ENCODE measurements at places on chromosomes 3 and 15.

GRCh38 chr3:84136425-84136824 lies 822.4 kb upstream of the CADM2 start:
- DNase-seq, result no peak

DNA sequence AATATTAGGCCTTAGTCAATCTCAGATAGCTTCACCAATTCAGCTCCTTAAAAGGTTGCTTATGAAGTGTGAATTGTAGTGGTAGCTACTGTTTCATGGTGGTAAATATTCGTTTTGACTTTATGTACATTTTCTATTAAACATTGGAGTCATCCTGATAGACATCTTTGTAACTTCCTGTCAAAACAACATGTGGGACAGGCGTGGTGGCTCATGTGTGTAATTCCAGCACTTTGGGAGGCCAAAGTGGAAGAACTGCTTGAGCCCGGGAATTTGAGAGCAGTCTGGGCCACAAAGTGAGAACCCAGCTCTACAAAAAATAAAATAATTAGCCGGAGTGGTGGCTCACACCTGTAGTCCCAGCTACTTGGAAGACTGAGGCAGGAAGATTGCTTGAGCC lies 2.0 kb upstream of the TRIM59 start:
- no peak for DNase-seq

DNA sequence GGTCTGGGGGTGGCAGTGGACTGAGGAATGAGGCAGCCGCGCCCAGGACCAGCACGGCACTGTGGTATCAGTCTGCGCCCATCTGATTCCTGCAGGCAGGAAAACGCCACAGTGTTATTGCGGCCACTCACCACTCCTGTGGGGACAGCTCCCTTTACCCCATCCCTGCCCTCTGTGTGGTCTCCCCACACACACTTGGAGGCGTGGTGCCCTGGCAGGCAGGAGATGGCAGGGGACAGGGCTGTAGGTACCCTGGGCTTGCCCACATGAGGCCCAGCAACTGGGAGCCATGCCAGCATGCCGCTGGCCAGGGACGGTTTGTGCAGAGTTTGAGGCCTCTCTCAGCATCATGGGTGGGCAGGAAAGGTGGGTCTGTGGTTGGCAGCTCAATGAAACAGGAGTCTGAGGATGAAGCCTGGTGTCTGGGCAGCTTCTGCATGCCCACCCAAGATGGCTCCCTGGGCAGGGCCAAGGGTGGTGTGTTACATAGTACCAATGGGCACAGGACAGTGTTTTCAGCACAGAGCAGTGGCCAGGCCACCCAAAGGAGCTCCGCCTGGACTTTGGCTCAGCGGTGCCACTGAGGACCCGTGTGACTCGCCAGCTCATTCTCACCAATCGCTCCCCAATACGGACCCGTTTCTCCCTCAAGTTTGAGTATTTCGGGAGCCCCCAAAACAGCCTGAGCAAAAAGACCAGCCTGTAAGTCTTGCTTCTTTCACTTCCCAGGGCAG lies 27.2 kb downstream of the ACAA1 start:
- DNase-seq, result no peak

DNA sequence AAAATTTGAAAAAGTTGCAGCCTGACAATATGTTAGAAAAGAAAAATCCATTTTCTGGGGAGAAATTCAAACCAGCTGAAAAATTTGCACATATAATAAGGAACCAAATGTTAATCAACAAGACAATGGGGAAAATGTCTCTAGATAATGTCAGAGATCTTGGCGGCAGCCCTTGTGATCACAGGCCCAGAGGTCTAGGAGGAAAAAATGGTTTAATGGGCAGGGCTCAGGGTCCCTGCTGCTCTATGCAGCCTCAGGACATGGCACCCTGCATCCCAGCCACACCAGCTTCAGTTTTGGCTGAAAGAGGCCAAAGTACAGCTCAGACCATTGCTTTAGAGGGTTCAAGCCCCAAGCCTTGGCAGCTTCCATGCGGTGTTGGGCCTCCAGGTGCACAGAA lies 701.9 kb downstream of the IGSF11 start:
- no peak for DNase-seq

GRCh38 chr3:14423197-14423743 lies 20.9 kb downstream of the SLC6A6 start:
- no peak for DNase-seq

GRCh38 chr3:125267460-125267859 lies 54.9 kb upstream of the SLC12A8 start:
- DNase-seq, result no peak

DNA sequence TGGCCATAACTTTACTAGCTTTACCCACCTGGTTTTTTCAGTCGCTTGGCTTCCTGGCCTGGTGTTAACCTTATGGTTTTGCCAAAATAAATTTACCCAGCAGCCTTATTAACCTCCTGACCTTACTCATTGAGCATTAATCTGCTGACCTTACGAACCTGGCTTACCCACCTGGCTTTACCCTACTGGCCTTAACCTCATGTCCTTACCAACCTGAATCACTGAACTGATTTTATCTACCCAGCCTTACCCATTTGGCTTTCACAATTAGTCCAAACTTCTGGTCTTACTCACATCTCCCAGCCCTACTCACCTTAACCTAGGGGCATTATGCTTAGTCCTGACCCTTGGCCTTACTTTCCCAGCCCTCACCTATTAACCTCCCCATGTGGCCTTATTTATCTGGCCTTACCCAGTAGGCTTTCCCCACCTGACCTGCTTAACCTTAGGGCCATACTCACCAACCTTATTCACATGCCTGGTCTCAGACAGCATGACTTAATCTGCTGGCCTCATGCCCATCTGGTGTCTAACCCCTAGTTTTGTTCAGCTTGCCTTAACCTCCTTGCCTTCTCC lies 93.4 kb downstream of the IL12A start:
- no peak for DNase-seq

DNA sequence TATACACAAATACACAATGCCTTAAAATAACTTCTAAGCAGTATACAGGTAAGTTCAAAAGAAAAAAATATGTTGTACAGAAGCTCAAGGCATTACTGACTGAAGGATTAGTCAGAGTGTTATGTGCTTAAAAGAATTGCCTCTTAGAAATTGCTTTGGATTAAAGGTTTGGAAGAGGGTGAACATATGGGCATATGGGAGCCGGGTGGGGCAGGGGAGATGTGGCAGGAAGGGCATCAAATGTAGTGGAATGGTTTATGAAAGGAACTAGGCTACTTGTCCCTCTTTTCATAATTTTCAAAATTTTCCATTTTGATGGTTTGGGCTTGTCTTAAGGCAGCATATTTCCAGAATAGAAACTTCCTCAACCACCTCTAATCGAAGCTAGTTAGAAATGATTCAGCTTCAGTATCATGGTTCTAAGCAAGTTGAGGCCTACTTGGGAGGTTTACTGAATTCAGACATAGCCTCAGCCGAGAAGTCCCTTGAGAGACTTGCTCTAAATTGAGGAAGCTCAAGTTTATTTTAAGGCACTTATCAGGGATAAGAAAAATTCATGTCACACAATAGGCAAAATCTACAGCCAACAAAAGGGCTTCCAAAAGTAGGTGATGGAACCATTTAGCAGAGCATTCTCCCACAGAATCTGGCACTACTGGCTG lies 10.1 kb upstream of the GOLGB1 start:
- no peak for DNase-seq

GRCh38 chr15:66773129-66773873 lies 71.3 kb downstream of the SMAD6 start:
- no peak for DNase-seq

DNA sequence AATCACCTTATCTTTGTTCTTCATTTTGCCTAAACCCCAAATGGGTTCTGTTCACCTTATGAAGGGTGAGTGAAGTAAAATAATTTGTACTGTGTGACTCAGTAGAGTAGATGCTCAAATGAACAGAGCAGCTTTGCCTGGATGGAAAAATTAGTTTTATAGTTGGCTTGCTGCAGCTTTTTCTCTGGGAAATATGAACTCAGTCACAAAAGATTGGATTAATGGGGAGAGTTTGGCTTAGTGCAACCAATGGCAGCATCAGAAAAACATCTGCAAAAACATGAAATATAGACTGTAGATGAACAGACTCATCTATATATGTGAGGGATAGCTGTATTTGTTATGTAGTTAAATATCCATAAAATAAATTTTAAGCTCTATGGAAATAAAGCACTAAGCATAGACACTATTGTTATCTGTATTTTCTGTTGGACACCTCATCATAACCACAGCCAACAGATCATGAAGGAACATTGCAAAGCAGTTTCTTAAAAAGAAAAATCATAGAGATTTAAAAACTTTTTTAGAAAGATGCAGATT lies 181.3 kb downstream of the ECT2 start:
- no peak for DNase-seq

GRCh38 chr15:67831363-67831762 lies 6.1 kb downstream of the SKOR1 start:
- DNase-seq, result no peak

DNA sequence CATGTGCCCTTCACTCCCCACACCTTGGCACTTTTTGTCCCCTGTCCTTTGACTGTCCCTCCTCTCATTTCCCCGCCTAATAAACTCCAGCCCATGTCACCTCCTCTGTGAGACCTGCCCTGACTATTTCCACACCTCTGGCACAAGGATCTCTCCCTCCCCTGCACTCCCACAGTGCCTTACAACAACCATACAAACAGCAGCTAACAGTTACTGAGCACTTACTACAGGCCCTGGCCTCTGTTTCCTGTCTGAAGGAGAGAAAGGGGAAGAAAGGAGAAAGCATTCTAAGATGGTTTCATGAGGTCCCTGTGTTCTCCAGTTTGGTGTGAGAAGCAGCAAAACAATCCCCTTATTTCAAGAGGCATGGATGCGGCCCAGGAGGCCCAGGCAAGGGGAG lies 20.0 kb upstream of the TRH start:
- no peak for DNase-seq

- DNase-seq, result no peak
These were observed 38.4 kb upstream of the MBNL1 start for GRCh38 chr3:152230370-152230769.

DNA sequence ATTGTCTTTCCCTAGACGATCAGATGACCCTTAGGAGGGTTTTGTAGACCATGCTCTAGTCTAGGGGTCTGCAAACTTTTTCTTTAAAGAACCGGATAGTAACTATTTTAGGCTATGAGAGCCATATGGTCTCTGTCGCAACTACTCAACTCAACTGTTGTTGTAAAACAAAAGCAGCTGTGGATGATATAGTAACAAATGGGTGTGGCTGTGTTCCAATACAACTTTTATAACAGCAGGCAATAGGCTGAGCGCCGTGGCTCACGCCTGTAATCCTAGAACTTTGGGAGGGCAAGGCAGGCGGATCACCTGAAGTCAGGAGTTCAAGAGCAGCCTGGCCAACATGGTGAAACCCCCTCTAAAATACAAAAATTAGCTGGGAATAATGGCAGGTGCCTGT lies 6.1 kb upstream of the CMTM6 start:
- DNase-seq, result no peak

DNA sequence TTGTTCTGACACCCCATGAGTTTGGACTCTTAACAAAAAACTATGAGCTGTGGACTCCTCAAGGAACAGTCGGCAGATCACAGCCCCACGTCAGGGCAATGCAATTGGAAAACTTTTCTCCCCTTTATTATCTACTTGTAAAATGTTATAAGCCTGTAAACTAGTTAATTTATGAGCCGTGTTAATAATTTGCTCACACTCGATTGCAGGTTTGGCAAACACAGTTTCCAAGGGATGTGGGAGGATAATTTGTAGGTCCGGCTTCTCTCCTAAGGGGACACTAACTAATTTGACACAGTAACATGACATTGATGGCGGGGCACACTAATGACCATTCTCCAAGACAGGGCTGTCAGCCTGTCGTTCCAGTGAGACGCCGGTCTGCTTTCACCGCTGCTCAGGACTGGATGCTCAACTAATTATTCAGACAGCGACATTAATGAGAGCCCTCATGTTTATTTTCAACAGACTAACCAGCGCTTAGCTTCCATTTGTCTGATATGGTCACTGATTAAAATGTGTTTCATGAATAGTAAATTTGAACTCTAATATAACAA lies 222.1 kb downstream of the FOXP1 start:
- no peak for DNase-seq

DNA sequence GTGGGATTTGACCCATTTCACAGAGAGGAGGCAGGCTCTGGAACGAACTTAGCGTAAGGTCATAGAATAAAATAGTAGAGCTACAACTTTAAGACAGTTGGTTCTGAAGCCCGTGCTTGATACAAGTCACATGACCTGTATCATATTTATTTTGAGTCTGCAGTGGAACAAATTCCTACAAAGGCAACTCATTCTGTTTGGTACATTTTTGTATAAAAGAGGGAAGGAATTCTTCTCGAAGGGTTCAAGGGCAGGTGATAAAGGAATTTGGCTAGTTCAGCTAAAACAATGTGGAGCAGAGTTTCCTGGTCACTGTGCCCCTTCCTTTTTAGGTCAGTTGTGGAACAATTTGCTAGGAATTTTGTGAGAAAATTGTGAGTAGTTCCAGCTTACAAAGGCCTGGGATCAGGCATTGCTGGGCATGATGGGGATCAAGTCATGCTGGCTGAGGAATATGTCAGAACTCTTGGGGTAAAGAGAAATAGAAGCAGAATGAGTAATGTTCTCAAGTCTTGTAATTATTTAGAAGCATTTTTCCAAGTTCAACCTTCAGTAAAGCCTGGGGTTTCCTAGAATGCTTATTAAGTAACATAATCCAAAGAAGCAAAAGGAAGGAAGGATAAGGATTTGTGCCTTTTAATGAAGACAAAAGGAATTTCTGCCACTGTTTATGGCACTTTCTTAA lies 19.1 kb downstream of the USP3 start:
- no peak for DNase-seq

- DNase-seq, result no peak
These were observed 483.1 kb downstream of the NAALADL2 start for GRCh38 chr3:175342196-175342595.

- DNase-seq, result no peak
These were observed 224.8 kb downstream of the FAM43A start for GRCh38 chr3:194910414-194910984.

GRCh38 chr15:101483462-101483861 lies 6.0 kb downstream of the PCSK6 start:
- DNase-seq, result no peak

DNA sequence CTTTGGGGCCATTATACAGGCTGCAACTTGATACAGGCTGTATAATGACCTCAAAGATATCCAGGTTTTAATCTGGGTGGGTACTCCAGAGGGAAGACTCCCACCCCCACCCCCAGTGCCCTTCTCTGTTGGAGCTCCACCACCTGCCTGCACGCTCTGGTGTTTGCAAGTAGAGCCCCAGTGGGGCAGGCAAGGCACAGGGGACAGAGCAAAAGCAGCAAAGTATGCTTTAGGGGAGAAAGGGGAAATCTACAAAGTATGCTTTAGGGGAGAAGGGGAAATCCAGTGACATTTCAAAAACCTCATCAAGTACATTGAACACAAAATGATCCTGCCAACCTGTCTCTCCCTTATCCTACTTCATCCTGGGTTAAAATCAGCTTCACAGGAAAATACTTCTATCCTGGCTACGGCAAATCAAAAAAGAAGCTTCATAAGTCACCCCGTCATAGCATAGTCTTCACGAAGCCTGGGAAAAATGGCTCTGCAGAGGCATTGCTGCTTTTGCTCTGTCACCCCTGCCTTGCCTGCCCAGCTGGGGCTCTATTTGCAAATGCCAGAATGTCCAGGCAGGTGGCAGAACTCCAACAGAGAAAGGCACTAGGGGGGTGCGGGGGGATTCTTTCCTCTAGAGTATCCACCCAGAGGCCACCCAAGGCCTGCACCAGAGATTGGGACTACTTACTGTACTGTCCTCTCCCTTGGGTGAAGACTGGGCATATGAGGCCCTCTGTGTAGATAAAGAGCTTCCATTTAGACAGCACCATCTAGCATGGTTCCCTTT lies 60.9 kb upstream of the ATP11B start:
- no peak for DNase-seq

All from CD4-positive, alpha-beta T cell treated with Interleukin-12 subunit alpha and Interleukin-12 subunit beta, for 1 hour (primary cell).